ENCODE measurements at places on chromosomes 2 and 18.

DNA sequence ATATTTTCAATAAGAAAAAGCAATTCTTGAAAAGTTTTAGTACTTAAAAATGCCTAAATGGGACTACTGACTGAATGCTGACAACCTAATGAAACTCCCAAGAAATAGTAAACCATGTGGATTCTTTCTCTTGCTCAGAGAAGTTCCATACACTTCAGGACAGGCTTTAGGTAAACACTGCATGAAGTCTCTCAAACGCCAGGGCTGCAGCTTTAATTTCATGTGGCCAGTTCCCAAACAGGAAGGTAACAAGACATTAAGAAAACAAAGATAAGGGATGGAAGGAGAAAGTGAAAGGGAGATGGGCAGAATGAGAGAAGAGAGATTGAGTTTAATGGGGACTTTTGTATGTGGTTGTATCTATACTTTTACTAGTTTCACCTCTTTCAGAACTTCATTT, 734.7 kb upstream of the PKDCC start:
- DNase-seq = no peak

DNA sequence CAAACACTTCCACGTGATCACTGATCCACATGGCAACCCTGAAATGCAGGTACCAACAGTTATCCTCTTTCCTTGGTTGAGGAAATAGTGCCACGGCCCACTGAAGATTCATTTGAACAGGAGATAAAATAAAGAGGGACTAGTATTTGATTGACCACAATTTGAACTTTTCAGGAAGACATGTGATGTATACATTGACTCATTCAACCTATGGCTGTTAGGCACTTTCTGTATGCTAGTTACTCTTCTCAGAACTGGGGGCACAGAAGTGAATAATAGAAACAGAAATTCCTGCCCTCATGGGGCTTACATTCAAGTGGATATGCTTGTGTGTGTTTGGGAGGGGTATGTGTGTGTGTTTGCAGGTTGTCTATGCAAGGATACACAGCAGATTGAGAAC, 199.6 kb downstream of the PRKCE start:
- DNase-seq = no peak

DNA sequence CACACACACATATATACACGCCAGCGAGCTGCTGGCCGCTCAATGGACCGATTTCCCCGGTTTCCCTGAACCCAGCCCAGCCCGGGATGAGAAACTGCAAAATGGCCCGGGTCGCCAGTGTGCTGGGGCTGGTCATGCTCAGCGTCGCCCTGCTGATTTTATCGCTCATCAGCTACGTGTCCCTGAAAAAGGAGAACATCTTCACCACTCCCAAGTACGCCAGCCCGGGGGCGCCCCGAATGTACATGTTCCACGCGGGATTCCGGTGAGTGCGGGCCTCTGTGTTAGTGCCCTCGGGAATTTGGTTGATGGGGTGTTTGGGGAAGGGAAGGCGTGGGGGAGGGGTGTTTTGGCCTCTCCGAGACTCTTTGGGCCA, 392 bp downstream of the ST8SIA3 start:
- DNase-seq = no peak

GRCh38 chr2:213544940-213545339, 260.7 kb downstream of the SPAG16 start:
- DNase-seq = no peak

DNA sequence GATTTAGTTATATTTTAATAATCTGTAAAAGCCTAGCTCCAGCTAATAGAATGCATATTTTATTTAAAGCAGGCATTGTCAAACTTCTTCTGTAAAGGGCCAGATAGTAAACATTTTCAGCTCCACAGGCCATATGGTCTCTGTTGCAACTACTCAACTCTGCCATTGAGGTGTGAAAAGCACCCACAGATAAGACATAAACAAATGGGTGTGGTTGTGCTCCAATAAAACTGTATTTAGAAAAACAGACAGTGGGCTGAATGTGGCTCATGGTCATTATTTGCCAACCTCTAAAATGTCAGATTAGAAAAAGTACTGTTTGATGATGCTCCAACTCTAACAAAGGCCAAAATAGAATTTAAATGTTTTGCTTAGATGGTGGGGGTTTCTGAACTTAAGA, 519.9 kb downstream of the RNF144A start:
- no peak for DNase-seq

DNA sequence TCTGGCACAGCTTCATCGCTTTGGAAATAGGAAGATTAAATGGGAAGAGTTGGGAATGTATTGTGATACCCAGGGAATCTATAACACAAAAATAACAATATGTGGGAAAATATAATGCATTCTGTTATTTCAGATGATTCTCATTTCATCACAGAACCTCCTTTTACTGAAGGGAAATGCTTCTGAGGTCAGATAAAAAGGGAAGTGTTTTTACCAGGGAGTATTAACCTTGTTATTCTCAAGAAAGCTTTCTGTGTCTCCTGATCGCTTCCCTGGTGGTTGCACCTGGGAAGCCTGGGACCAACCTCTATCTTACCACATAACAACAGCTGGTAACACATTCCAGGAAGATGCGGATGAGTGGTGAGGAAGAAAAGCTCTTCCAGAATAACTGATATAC, 47.2 kb downstream of the SCG2 start:
- DNase-seq = no peak

DNA sequence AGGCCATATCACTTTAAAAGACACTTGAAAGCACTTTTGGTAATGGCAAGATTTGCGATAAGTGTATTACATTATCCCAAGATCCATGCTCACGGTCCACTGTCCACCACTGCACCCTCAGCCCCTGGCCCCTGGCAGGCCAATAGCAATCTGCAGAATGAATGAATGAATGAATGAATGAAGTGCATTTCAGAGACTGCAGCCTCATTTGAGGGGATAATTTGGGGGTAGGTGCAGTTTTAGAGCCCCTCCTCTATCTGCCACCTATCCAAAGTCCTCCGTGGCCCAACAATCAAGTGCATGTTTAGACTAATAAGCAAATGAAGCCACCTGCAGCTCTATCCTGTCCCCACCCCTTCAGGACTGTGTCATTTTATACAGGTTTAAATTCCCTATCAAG, 1.3 kb upstream of the RBM44 start:
- no peak for DNase-seq

- no peak for DNase-seq
These were observed 25.3 kb downstream of the CROCC2 start for GRCh38 chr2:240931319-240931949.

GRCh38 chr2:143110758-143111428, 18.3 kb upstream of the ARHGAP15 start:
- DNase-seq = no peak

DNA sequence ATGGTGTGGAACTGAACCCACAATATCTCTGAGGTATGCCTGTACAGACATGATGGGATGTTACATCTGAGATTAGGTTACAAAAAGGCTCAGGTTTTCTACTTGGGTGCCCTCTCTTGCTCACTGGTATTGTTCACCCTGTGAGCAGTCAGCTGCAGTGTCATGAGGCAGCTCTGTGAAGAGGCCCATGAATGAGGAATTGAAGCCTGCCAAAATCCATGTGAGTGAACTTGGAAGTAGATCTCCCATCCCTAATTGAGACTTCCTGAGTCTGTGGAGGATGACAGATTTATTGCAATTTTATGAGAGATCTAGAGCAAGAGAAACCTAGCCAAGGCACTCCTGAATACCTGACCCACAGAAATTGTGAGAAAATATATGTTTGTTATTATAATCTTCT, 404.9 kb upstream of the ZEB2 start:
- DNase-seq = no peak

- DNase-seq = no peak
These were observed 42.0 kb downstream of the TTR start for GRCh38 chr18:31633392-31634330.

DNA sequence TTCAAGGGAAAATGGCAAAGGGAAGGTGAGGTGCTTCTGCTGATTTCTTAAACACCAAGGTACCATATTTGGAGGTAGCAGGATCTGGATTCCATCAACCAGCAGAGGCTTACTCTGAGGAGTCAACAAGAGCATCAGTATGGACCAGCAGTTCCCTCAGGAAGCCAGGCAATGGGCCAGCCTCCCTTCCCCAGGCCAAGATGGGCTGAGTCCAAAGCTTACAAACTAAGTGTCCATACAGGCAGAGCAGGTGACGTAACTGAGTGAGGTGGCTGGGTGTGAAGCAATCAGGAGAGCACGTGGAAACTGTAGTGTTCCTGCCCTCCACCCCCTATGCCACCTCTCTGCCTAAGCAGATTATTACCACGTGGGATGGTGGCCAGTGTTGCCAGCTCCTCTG, 134.2 kb upstream of the HNRNPA3 start:
- DNase-seq = no peak

DNA sequence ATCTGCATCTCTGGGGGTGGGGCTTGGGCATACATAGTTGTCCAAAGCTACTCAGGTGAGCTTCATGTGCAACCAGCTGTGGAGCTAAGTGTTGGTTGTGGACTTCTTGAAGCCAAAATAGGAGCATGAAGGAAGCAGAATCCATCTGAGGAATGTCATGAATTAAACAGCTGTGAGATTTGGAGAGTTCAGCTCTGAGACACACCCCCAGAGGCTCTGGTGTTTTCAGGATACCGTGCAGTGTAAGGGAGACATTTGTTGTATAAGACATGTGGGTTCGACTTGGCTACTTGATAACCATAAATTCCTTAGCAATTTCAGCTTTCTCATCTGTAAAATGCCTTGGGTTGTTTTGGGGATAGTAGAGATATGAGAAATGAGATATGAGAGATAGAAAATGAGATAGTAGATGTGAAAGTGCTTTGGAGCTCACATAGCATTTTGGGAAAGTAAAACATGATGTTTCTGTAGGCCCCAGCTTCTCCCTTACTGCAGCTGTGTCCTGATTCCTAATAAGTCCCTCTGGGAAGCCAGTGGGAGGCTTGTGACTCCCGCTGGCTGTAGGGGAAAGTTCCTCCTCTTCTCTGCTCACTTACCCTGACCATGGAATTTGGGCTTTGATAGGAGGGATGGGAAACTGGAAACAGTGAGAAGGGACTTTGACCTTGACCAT, 50.0 kb downstream of the DPYSL5 start:
- no peak for DNase-seq

DNA sequence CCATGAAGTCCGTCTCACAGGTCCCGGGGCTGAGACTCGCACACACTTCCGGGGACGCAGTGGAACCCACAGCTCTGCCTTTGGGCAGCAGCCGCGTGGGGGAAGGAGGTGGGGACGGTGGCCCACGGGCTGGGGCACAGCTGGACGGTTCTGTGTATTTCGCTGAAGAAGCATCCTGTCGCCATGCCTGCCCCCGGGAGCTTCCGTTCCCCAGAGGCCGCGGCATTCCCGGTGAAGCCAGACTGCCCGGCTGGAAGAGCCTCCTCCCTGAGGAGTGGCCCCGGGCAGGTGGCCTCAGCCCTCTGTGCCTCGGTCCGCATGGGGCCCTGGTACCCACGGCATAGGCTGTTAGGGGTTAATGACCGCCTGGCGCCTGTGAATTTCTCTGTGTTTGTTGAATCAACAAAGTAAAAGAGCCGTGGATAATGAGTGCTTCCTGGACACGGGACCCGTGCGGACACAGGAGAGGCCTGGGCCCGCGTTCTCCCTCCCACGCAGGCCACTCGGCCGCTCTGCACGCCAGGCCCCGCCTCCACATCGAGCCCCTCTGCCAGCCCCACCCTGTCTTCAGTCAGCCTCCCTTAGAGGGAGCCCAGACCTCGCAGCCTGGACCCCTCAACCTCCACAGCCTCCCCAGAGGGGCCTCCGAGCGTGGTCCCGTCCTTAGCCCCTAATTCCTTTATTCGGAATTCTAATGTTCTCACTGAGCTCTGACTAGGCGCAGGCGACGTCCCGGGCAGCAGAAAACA, 51.0 kb downstream of the KCNG2 start:
- DNase-seq = no peak

All from esophagus squamous epithelium (tissue), 5 donors.